NCI-H526 treated with DMSO at 0.1 percent for 48 hours (cell line): ENCODE measurements at places on chromosomes 1 and 21.
A peak's percentile ranks its signal among the peaks of the same experiment; 100 is the strongest.

- DNase-seq = no peak
Measured at GRCh38 chr1:174828264-174828663, 171.5 kb upstream of the CACYBP start.

DNA sequence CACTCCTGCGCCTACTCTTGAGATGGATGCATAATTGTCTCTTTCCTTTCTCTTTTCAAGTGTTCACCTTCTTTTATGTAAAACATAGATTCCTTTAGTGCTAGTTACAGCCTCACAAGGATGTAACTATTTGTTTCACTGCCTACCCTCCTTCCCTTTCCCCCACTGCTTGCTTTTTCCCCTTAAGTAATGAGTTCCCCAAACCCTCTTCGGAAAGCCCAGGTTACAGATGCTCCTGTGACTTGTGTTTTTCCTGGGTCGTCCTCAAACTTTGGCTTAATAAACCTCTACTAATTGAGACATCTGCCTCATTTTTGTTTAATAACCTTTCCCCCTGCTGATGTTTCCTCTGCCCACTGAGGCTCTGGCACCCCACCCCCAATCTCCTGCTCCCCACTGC is 39.2 kb downstream of the C21orf91 start:
- DNase-seq = no peak

DNA sequence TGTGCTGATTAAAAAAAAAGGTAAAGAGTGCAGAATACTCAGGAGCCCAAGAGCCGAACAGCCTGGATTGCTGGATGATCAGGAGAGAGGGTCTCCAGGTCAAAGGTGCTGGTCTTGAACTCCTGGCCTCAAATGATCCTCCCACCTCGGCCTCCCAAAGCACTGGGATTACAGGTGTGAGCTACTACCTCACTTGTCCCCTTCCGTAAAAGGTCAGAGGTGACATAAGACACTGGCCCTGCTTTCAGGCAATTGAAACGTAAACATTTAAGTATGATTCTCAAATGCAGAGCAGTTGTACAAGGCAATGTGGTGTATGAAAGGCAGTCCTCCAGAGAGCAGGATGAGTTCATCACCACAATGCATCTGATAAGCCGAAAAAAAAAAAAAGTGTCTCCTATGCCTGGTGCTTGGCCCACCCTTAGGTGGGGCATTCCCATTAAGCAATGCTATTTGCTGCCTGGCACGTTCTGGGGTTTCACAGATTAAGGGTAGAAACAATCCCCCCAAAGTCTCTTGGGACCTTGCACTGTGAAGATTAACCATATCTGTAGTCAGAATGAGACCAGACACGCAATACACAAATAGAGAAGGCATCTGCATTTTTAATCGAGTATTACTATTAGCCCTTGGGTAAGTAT is 47.7 kb downstream of the PARP1 start:
- DNase-seq = no peak

DNA sequence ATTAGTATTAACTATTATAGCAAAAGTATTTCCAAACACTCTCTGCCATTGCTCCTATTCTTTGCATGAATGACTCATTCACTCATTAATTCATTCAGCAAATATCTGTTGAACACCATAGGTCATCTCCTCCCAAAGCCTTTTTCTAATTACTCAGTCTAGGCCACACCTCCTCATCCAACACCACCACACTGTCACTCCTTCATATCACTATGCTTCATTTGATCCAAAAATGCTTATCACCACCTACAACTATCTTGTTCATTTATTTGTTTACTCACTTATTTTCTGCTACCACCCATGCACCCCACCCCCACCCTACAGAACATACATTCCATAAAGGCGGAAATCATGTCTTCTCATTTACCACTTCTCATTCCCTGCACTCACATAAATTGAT is 94.4 kb upstream of the TNFSF4 start:
- DNase-seq = no peak

DNA sequence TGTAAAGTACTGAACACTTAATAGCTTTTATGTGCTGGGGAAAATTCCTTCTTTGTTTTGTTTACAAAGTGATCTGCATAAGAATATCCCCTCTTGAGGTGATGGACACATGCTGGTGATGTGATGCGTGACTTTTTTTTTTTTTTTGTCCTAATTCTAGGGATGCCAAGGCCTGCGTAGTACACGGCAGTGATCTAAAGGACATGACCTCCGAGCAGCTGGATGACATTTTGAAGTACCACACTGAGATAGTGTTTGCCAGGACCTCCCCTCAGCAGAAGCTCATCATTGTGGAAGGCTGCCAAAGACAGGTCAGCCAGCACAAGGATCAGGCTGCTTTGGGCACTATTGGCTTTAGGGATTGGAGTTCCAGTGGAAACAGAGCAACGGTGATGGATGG is 24.7 kb downstream of the ATP1A1 start:
- DNase-seq = no peak

- DNase-seq = no peak
Measured at GRCh38 chr1:17192394-17193221, 12.3 kb upstream of the PADI1 start.

DNA sequence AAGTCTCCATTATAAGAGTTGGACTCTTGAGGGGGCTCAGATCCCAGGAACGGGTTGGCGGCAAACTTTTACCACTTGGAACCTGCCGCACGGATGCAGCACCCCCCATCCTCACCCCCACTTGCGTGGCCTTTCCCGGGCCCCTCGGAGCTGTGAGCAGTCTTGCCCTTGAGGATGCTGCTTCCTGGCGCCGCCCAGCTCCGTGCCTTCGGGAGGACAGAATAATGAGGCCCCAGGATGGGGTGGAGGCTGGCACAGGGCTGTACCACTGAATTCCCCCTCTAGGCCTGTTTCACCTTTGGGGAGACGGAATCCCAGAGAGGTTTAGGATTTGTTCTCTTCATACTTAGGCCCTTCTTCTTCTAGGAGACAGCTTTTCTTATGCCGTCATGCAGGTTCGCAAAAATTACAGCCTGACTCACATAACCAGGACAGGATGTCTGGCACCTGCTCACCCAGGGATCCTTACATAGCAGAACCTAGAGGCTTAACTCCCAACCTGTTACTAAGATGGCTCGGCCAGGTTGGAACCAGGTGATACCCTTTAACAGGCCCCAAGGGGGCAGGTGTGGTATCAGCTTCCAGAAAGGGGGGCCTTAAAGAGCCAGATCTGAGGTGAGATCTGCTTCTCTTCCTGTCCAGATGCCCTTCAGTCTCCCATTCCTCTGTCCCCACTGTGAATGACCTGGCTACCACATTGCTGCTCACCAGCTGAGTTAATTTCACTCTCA is 1.5 kb downstream of the TRNP1 start:
- peak; percentile 47 for DNase-seq

DNA sequence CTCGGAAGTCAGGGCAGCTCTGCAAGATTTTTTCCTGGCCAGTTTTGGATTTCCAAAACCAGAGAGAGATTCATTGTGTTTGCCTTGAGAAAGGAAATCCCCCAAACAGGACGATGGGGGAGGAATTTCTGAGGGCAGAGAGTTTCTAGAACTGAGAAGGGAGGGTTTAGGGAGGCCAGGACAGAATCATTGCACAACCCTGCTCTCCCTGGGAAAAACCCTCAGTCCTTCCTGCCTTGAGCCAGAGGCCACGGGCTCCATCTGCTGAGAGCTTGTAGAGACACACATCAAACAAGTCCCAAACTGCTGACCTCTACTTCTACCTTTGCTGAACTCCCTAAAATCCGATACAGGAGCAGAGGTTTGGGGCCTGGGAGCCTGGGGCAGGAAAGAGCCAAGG is 99.7 kb downstream of the NMNAT2 start:
- DNase-seq = no peak

DNA sequence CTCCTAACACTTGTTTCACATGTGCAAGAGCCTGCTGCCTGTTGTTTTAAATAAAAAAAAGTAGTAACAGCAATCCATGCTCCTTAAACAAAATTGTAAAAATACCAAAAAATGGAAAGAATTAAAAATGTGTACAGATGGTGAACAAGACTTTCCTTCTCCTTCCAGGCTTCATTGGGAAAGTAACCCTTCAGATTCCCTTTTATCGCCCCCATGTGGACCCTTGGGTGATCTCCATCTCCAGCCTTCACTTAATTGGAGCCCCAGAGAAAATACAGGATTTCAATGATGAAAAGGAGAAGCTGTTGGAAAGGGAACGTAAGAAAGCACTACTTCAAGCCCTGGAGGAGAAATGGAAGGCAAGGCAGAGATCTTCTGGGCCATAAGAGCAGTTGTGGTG is 14.2 kb downstream of the VPS13D start:
- no peak for DNase-seq

DNA sequence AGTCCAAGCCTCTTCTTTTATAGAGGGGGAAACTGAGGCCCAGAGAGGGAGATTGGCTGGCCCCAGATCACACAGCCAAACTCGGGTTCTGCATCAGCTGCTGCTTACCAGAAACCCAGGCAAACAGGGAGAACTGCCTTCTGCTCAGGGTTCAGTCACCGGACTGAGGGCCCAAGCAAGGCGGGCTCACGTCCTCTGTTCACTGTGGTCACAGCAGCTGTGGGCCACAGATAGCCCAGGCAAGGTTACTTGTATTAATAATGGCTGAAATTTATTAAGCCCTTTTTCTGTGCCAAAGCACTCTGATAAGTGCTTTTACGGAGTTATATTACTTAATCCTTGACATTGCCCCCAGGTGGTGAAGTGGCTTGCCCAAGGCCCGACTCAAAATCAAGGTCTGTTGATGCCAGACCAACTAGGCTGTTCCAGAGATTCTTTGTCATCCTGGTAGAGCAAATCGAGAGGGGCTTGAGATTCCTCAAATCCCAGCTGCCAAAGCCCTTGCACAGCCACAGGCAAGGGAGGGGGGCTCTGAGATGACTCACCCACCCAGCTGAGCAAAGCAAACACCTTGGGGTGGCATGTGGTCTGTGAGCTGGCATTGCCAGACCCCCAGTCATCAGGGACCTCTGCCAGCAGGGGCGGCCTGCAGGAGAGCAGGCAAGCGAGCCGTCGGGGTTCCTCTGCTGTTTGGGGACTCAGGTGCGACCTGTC is 36.5 kb downstream of the EPHB2 start:
- no peak for DNase-seq

DNA sequence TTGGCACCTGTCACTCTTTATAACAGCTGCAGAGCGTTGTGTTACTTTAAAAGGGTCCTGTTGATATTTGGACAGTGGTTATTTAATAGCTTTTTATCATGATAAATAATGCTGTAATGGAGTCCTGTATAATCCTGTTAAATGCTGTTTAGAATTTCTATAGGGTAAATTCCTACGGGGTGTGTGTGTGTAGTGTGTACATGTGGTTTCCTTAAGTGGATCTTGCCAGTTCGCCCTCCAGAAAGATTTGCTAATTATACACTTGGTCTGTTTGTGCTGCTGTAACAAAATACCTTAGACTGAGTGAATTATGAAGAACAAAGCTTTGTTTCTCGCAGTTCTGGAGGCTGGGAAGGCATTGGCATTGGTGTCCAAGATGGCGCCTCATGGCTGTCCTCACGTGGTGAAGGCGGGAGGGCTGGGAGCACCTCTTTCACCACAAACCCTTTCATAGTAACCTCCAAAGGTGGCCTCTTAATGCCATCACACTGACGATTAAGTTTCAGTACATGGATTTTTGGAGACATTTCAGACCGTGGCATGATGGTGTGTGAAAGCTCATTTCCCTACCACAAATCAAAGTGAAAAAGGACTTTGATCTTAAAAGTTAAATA is 11.2 kb downstream of the PRMT2 start:
- DNase-seq = no peak

DNA sequence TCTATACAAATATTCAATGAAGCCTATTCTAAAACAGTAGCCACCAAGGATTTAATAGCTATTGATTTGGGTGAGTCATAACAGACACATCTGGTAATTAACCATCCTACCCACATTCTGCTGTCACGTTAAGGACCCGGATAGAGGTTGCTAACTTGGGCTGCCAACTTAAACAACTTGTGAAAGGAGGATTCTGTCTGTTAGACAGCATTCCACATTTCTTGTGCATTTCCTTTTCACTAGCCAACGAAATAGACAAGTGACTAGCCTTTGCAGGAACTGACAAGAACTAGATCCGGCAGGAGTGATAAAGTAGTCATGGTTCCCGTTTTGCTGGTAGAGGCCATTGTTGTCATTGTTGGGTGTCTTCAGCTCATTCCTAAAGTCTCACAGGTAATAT is 9.5 kb downstream of the DSCAM start:
- no peak for DNase-seq

DNA sequence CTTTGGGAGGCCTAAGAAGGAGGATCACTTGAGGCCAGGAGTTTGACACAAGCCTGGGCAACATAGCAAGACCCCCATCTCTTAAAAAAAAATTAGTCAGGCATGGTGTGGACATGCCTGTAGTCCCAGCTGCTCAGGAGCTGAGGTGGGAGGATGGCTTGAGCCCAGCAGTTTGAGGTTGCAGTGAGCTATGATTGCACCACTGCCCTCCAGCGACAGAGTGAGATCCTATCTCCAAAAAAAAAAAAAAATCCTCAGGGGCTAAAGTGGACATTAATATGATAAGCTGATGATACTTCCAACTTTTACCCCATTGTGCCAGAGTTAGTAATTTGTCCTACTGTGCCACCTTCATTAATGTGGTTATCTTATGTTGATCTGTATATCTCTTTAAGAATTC is 327.8 kb upstream of the FMN2 start:
- no peak for DNase-seq

DNA sequence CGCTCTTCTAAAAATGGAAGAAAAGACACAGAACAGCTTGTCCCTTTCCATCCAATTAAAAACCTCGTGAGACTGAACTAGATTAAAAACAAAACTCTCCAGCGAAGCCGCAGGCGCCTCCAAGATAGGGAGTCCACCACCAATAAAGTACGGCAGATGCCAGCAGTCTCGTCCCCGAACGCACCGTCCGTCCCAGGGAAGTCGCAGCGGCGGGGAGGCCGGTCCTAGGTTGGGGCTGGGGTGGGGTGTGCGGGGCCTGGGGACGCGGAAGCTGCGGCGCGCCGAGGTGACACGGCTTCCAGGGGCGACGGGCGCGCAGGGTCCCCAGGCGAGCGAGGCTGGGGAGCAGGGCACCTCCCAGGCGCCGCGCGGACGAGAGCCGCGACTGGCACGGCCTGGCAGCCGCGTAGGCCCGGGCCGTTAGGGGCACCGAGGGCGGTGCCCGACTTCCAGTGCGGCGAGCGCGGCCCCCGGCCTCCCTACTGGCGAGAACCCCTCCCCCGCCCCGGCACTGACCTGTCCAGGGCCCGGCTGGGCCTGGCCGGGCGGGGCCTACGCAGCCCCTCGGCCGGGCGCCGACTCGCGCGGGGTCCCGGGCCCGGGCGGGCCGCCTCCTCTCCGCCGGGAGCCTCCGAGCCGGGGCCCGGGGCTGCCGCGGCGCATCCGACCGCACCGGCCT is 28.3 kb upstream of the A3GALT2 start:
- peak; percentile 13 for DNase-seq

- no peak for DNase-seq
Measured at GRCh38 chr1:225462429-225462713, 34.5 kb upstream of the LBR start.

DNA sequence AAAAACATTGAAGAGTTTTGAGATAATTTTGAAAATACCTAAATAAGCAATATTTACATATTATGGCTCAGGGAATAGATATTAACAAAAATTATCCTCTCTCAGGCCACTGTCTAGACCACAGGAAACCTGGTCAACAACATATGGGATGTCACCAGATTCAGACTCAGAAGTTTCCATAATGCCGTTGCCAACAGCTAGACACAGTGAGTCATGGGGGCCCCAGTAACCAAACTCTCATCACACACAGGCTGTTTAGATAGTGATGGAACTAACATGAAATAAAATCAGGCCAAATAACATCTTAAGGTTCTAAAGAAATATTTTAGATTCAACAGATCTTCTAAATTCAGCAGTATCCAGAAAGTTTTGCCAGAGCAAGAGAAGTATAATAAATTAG is 681.7 kb upstream of the ADAMTS5 start:
- no peak for DNase-seq

- peak; percentile 36 for DNase-seq
Measured at GRCh38 chr1:161738627-161739287, 10.8 kb upstream of the DUSP12 start.
